ENCODE measurements at places on chromosomes 6 and 20. TPM values are rescaled to one million over a fixed set of nuclear protein-coding genes. Genes with fewer than 3 reads are reported as not detected.

- no peak for DNase-seq
- no peaks in the 10 kb centered on the region for H3K27me3 ChIP-seq
- H3K36me3 ChIP-seq, result no peaks in the 10 kb centered on the region
- no peaks in the 10 kb centered on the region for H3K4me1 ChIP-seq
Observed at GRCh38 chr6:150753371-150754064, 112.0 kb upstream of the MTHFD1L start.

DNA sequence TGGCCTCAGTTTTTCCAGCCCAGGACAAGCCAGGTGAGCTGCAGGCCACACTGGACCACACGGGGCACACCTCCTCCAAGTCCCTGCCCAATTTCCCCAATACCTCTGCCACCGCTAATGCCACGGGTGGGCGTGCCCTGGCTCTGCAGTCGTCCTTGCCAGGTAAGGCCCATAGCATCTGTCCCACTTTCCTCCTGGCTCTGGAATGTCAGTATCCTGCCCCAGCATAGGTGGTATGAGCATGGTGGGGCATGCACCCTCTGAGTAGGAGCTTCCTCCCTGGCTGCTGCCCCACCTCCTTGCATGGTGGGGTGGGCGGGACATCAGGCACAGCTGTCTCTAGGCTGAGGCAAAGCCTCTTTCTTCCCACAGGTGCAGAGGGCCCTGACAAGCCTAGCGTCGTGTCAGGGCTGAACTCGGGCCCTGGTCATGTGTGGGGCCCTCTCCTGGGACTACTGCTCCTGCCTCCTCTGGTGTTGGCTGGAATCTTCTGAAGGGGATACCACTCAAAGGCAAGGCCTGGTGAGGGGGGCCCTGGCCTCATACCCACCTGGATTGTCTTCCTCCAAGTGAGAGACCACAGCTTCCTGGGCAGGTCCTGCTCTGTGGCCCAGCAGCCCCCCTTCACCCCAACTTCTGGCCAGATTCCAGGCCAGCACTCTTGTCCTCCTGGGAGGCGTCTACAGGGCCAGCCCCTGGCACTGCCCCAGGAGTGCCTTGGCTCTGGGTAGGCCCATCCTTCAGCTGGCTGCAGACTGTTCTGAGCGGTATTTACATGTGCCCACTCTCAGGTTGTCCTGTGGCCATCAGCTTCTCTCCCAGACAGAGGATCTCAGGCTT lies 9.1 kb downstream of the PI16 start:
- peaks cover 12% of the 10 kb centered on the region for H3K36me3 ChIP-seq
- no peak overlapping the region for H3K27ac ChIP-seq

DNA sequence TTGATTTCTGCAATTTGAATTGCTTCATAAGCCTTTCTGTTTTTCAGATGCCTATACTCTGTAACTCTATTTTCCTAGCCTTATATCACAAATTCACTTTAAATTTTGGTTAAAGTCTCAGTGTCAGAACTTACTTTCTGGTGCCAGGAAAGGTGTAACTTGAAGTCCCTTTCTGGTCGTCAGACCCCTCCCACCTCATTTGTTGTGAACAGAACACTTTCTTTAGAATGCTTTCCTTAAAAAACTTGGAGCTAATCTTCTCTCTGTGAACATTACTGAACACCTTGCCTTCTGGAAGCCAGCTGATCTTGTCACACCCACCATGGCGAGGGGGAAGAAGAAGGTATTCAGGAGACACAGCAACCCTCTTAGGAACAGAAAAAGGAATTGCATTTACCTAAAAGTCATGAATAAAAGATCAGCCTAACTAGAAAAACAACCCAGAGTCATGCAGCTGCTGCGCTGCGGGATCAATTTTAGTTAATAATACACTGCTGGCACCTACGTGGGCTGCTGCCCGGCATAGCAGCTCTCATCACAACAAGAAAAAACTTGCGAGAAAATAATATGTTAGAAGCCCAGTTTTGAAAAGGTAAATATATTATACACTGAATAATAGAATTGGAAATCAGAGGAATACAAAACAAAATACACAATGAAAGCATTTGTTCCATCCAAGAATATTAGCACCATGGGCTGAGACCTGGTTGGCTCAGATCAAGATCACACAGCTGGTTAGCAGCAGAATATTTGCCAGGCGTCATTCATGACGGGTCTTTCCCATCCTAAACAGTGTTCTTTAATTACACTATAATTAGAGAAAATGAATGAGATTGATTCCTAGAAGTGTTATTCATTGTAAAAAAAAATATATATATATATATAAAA lies 5.8 kb upstream of the FAM217A start:
- no peaks in the 10 kb centered on the region for H3K27me3 ChIP-seq
- no peaks in the 10 kb centered on the region for H3K36me3 ChIP-seq
- no peak overlapping the region for H3K4me3 ChIP-seq
- H3K27ac ChIP-seq, result no peak overlapping the region
- no peaks in the 10 kb centered on the region for H3K4me1 ChIP-seq

DNA sequence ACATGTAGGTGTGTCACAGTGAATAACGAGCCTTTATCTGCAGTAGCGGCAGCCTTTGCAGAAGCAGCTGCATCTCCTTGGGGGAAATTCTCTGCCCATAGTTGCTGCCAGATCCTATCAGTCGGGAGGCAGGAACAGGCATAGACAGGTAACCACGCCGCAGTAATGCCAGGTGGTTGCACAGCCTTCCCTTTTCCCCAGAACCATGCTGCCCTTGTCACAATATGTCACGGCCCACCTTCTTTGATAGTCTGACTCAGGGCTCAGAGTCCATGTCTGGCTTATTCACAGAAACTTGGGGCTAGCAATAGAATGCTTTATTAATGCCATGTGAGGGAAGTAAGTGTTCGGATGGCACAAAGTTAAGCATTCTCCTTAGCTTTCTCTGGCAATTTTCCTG lies 76.6 kb downstream of the F13A1 start:
- no peaks in the 10 kb centered on the region for H3K27me3 ChIP-seq
- no peak for DNase-seq
- H3K27ac ChIP-seq, result no peak overlapping the region
- no peaks in the 10 kb centered on the region for H3K4me1 ChIP-seq
- no peaks in the 10 kb centered on the region for H3K36me3 ChIP-seq

GRCh38 chr6:134740473-134741199 lies 209.3 kb downstream of the ALDH8A1 start:
- no peak overlapping the region for H3K27ac ChIP-seq
- H3K36me3 ChIP-seq, result no peaks in the 10 kb centered on the region

GRCh38 chr6:161575523-161576254 lies 301.8 kb upstream of the AGPAT4 start:
- no peak overlapping the region for H3K4me3 ChIP-seq
- no peak for DNase-seq
- H3K27me3 ChIP-seq, result no peaks in the 10 kb centered on the region
- H3K36me3 ChIP-seq, result no peaks in the 10 kb centered on the region

GRCh38 chr20:20092827-20093226 lies 40.5 kb downstream of the CFAP61 start:
- H3K27ac ChIP-seq, result no peak overlapping the region
- no peaks in the 10 kb centered on the region for H3K27me3 ChIP-seq
- no peaks in the 10 kb centered on the region for H3K36me3 ChIP-seq
- DNase-seq, result no peak

- H3K27me3 ChIP-seq, result no peaks in the 10 kb centered on the region
- H3K36me3 ChIP-seq, result no peaks in the 10 kb centered on the region
- H3K4me1 ChIP-seq, result peaks cover 59% of the 10 kb centered on the region
- H3K4me3 ChIP-seq, result no peak overlapping the region
Observed at GRCh38 chr6:109296971-109297372, 85.3 kb downstream of the CD164 start.

- no peak for DNase-seq
- H3K4me1 ChIP-seq, result peaks cover 6% of the 10 kb centered on the region
- H3K4me3 ChIP-seq, result no peak overlapping the region
- H3K27me3 ChIP-seq, result no peaks in the 10 kb centered on the region
Observed at GRCh38 chr20:8320306-8320705, 188.2 kb downstream of the PLCB1 start.

DNA sequence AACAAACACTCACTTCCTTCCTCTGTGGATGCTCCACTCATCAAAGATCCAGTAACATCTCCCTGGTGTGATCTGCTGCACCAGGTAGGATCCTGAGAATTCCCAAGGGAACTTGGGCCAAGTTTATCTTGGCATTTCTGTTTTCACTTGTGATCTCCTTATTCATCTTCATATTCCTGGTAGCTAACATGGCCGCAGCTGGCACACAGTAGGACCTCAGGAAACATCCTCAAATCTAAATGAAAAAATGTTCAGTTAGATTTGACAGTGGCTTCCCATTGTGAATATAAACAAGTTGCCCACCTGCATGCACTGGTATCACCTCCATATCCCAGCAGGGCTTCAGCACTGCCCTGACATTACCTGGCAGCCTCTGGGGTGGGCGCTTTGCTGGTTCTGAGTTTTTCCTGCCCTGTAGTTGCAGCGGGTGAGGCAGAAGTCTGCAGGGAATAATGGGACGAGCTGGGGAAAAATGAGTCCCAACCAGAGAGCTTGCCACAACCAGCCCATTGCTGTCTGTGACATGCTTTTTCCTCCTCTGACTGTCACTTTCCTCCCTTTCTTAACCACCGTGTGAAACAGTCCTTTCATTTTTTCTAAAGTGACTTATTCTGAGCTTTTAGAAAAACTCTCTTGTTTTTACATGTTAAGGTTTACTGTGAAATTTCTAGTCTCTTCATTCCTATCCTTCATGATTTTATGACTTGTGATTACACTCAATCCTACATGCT lies 9.4 kb upstream of the DSTN start:
- peaks cover 81% of the 10 kb centered on the region for H3K4me1 ChIP-seq
- H3K27ac ChIP-seq, result peak overlapping the region; percentile 99
- H3K27me3 ChIP-seq, result no peaks in the 10 kb centered on the region
- no peak overlapping the region for H3K4me3 ChIP-seq
- no peak for DNase-seq
- no peaks in the 10 kb centered on the region for H3K36me3 ChIP-seq

DNA sequence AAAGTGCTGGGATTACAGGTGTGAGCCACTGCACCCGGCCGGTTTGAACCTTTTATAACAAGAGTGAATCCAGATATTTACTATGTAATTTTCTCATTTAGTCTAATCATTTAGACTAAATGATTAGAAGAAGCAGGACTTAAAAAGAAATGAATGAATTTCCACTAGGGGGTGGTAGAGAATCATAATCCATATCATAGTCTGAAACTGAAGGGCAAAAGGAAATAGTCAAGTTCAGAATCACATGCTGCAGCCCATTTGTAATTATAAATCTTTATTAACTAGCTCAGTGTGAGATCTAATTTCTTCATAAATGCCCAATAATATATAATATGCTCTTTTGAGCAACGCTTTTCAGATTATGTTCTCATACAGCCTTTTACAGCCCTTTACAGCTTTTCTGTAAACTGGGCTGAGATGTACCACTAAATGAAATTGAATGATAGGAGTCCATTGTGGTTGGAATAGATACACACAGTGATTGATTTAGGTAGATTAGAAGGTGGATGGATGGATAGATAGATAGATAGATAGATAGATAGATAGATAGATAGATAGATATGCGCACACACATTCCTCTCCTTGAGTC lies 31.8 kb downstream of the PSMB9 start:
- H3K36me3 ChIP-seq, result no peaks in the 10 kb centered on the region
- no peaks in the 10 kb centered on the region for H3K27me3 ChIP-seq
- H3K4me1 ChIP-seq, result peaks cover 22% of the 10 kb centered on the region
- H3K27ac ChIP-seq, result no peak overlapping the region
- no peak for DNase-seq

DNA sequence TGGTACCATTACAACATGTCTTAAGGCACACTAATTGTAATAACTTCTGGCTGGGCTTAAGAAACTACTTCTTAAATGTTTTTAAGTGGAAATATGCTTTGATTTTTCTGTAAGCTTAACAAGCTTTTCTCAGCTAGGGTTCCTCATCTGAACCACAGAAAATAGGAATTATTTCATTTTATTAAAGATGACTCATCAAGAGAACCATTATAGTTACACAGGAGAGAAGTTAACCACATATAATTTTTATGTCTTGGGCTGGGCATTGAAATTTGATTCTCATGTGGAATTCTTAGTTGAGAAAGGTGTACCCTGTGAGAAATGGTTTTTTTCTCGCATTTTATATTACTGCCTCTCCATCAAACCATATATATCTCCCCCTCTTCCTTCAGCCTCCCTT lies 75.1 kb downstream of the QKI start:
- H3K27ac ChIP-seq, result peak overlapping the region; percentile 6
- no peaks in the 10 kb centered on the region for H3K36me3 ChIP-seq
- H3K4me1 ChIP-seq, result no peaks in the 10 kb centered on the region
- H3K27me3 ChIP-seq, result no peaks in the 10 kb centered on the region

DNA sequence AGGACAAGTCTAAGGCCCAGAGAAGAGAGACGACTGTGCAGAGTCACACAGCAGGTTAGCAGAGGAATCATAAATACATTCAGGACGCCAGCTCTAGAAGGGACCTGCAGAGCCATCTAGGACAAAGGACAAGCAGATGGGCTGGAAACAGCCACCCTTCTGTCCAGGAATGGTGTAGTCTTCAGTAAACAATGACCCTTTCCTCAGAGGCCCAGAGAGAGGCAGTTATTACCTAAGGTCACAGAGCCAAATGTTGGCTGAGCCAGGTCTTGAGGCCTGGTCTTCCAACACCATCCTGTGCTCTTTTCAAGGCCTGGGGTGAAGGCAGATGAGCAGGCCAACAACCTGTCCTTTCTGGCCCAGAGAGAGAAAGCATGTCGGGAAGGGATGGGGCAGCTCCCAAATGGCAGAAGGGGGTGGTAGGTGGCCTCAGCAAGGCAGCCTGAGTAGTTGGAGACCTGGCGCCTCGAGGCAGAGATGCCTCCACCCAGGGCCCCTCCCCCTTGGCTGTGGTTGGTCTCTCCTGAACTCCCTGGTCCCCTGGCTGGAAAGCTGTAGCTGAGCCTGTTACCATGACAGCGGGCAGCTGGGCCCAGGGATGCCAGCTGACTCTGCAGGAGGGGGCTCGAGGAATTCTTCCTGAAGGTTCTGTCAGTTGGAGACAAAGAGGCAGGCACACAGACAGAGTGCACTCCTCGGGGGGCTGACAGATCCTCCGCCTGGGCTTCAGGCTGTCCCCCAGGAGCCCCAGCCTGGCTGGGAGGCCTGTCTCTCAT lies 24.8 kb downstream of the EPB41L1 start:
- H3K27ac ChIP-seq, result no peak overlapping the region
- H3K4me3 ChIP-seq, result no peak overlapping the region
- H3K36me3 ChIP-seq, result no peaks in the 10 kb centered on the region
- no peak for DNase-seq
- H3K4me1 ChIP-seq, result no peaks in the 10 kb centered on the region

The CLVS2 gene
- total RNA-seq, result 1.8 TPM

The RCAN2 gene
- total RNA-seq, result 22.7 TPM

The HLA-G gene
- total RNA-seq, result not detected

Data from sigmoid colon (tissue), 7 donors.